ENCODE measurements at places on chromosomes 6 and 20. TPM values are rescaled to one million over a fixed set of nuclear protein-coding genes. Genes with fewer than 3 reads are reported as not detected.

GRCh38 chr6:72916906-72917305, 295.0 kb downstream of the KCNQ5 start:
- H3K27ac ChIP-seq = no peak overlapping the region
- DNase-seq = no peak
- H3K27me3 ChIP-seq = no peaks in the 10 kb centered on the region
- H3K4me3 ChIP-seq = no peak overlapping the region
- H3K36me3 ChIP-seq = no peaks in the 10 kb centered on the region

Gene SMOC2
- 32.7 TPM for total RNA-seq

Gene ARFRP1
- total RNA-seq = 7.6 TPM

GRCh38 chr6:39353698-39354315, 31.3 kb upstream of the KCNK16 start:
- no peak for DNase-seq
- no peaks in the 10 kb centered on the region for H3K27me3 ChIP-seq
- no peaks in the 10 kb centered on the region for H3K36me3 ChIP-seq

GRCh38 chr6:14671261-14671681, 553.7 kb downstream of the CD83 start:
- DNase-seq = peak; percentile 65
- peaks cover 4% of the 10 kb centered on the region for H3K4me1 ChIP-seq
- H3K36me3 ChIP-seq = no peaks in the 10 kb centered on the region
- no peak overlapping the region for H3K4me3 ChIP-seq
- no peak overlapping the region for H3K27ac ChIP-seq
- H3K27me3 ChIP-seq = no peaks in the 10 kb centered on the region

DNA sequence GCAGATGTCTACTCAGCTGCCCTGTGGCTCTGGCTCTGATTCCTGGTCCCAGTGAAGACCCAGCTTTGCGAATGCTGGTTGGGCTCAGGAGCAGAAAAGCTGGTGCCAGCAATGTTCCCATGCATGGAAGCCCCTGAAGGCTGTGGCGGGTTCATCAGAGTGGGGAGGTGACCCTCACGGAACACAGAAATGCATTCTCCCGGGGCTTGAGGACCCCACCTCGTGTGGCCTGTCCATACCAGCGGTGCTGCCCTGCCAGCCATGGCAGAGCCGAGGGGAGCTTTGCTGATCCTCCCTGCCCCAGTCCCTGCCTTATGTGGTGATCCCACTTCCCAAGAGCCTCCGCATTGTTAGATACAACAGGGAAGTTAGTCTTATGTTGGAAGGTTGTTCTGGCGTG, 157.7 kb upstream of the THBS2 start:
- no peaks in the 10 kb centered on the region for H3K27me3 ChIP-seq
- H3K36me3 ChIP-seq = no peaks in the 10 kb centered on the region
- no peaks in the 10 kb centered on the region for H3K4me1 ChIP-seq
- H3K27ac ChIP-seq = no peak overlapping the region
- H3K4me3 ChIP-seq = no peak overlapping the region

DNA sequence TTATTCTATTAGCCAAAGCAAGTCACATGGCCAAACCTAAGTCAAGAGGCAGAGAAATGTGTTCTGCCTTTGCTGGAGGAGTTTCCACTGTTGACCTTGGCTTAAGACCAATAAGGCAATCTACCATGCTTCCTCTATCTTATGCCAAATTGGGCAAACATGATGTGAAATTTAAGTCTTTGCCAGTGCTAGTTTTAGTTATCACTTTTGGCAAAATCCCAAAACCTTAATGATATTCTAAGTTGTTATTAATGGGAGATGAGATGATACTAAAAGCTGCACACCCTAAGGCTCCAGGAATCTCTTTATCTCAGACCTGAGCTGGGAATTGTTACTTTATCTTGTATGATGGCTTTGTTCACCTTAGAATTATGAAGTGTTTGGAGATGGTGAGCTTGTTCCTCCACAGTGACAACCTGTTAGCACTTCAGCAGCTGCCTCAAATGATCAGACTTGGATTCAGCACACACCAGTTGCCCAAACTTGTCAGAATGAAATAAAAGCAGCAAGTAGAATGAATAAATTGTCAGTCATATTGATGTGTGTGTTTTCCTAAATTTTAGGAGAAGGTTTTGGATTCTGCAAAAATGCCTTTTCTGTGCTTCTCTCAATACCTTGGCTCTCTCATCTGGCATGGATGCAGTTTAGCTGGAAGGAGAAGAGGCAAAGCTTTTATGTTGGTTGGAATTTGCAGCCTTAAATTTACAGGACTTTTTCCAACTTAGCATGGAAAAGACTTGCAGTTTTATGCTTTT, 49.3 kb downstream of the RIN2 start:
- H3K36me3 ChIP-seq = peaks cover 22% of the 10 kb centered on the region
- H3K27ac ChIP-seq = no peak overlapping the region
- peak; percentile 38 for DNase-seq
- H3K4me1 ChIP-seq = peaks cover 13% of the 10 kb centered on the region
- H3K4me3 ChIP-seq = no peak overlapping the region
- H3K27me3 ChIP-seq = no peaks in the 10 kb centered on the region

DNA sequence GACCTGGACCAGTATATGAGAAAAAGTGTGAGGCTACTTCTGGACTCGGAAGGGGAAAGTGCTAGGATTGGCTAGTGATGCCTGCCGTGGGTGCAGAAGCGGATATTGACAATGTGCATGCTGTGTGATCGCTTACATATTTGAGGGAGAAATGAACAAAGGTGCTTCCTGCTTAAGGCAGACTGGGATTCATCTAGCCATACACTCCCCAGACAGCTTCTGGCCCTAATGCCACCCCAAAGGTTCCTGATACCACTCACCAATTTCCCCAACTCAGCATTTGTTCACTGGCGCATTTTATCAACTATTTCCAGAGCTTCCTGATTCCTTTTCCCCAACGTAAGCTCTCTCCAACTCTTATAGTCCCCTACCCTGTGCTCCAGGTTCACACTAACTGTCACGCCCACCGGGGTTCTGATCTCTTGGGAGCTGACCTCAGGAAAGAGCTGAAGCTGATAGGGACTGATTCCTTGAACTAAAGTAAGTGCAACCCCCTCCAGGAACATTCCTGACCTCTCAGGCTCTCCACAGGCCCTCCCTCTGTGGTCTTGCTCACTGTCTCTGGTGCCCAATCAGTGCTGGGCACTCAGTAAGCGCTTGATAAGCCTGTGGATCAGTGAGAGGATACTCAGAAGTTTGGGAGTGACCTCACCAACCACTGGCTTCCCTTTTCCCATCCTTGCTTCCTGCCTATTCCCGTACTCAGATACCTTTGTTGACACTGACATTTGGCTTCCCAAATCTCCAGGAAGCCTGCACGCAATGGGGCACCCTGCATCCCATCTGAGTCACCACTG, 73.3 kb downstream of the MRPL14 start:
- no peak for DNase-seq
- H3K4me1 ChIP-seq = peaks cover 55% of the 10 kb centered on the region

Gene ATP9A
- 10.7 TPM for total RNA-seq

Gene HLA-DMB
- total RNA-seq = not detected

Gene TTPAL
- 3.5 TPM for total RNA-seq

- DNase-seq = peak; percentile 62
- H3K27me3 ChIP-seq = no peaks in the 10 kb centered on the region
- H3K4me3 ChIP-seq = no peak overlapping the region
Observed at GRCh38 chr6:168272415-168273325, 46.9 kb downstream of the DACT2 start.

- no peaks in the 10 kb centered on the region for H3K27me3 ChIP-seq
- H3K27ac ChIP-seq = no peak overlapping the region
- DNase-seq = no peak
- H3K4me3 ChIP-seq = no peak overlapping the region
- H3K4me1 ChIP-seq = peaks cover 14% of the 10 kb centered on the region
Observed at GRCh38 chr6:15337582-15337981, 91.7 kb downstream of the JARID2 start.

GRCh38 chr20:1846341-1846740, 48.9 kb upstream of the SIRPA start:
- H3K4me3 ChIP-seq = no peak overlapping the region
- no peak for DNase-seq
- no peak overlapping the region for H3K27ac ChIP-seq
- peaks cover 27% of the 10 kb centered on the region for H3K4me1 ChIP-seq

GRCh38 chr6:118101831-118102345, 194.8 kb downstream of the SLC35F1 start:
- no peaks in the 10 kb centered on the region for H3K4me1 ChIP-seq
- H3K4me3 ChIP-seq = no peak overlapping the region
- no peaks in the 10 kb centered on the region for H3K27me3 ChIP-seq
- H3K36me3 ChIP-seq = no peaks in the 10 kb centered on the region

DNA sequence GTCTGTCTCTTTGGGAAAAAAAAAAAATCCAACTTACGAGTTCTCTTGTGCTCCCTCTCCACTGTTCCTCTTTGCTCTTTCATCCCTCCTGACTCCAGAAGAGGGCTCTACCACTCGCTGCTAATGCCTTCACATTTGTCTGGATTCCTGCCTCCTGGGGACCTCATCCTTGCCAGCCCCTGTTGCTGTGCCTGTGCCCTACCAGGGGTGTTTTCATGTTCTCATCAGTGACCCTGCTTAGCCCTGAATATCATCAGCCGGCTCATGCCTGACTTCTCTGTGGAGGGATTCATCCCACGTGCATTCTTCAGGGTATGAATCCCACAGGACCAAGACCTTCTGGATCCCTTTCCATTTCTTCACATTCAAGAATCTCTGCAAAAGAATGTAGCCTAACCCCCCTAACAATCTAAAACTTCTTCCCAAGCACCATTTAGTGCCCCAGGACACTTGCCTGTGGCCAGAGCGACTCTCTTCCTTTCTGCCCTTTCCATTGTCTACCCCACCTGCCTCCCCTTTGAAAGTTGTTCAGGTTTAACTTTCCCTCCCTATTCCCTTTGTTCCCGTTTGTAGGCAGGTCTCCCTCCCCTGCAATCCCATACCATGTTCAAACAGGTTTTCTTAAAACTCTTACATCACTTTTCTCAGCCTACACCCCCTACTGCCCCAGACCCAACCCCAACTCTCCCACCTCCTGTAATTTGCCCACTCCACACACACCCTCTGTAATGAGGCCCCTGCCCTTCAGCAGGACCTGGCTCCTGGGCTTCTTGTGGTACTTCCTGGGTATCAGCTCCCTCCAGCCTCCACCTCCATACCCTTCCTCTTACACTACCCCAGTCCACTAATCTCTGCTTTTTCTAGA, 50.2 kb downstream of the RREB1 start:
- no peak overlapping the region for H3K27ac ChIP-seq
- H3K4me1 ChIP-seq = peaks cover 90% of the 10 kb centered on the region
- H3K4me3 ChIP-seq = no peak overlapping the region

GRCh38 chr6:128033156-128033555, 132.3 kb upstream of the THEMIS start:
- H3K36me3 ChIP-seq = peaks cover 6% of the 10 kb centered on the region
- H3K4me1 ChIP-seq = no peaks in the 10 kb centered on the region
- H3K27ac ChIP-seq = no peak overlapping the region
- DNase-seq = peak; percentile 21
- H3K27me3 ChIP-seq = no peaks in the 10 kb centered on the region

Gene SPDEF
- 9.9 TPM for total RNA-seq

- H3K36me3 ChIP-seq = no peaks in the 10 kb centered on the region
- no peak for DNase-seq
- no peak overlapping the region for H3K4me3 ChIP-seq
- no peak overlapping the region for H3K27ac ChIP-seq
- H3K4me1 ChIP-seq = no peaks in the 10 kb centered on the region
- H3K27me3 ChIP-seq = no peaks in the 10 kb centered on the region
Observed at GRCh38 chr6:113047932-113048331, 700.8 kb downstream of the RFPL4B start.

- H3K4me1 ChIP-seq = peaks cover 19% of the 10 kb centered on the region
- DNase-seq = no peak
- H3K27ac ChIP-seq = no peak overlapping the region
- no peaks in the 10 kb centered on the region for H3K27me3 ChIP-seq
- H3K36me3 ChIP-seq = no peaks in the 10 kb centered on the region
Observed at GRCh38 chr20:24934716-24935115, 14.4 kb upstream of the CST7 start.

DNA sequence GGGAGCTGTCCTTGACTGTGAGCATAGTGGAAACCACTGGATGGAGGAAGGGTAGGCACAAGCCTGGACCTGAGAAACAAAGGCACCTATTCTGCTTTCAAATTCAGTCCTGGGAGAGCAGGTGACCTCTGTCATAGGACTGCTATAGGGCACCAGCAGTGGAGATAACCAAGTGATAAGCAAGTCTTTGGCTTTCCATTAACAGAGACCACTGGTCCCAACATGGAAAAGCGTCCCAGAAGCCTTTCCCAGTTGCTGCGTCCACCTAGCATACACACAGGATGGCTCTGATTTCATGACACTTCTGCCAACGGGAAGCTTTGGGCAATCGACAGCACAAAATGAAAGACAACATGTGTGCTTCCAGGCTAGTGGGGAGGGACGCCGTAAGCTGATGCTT, 8.9 kb downstream of the SLC22A3 start:
- H3K27me3 ChIP-seq = no peaks in the 10 kb centered on the region
- no peaks in the 10 kb centered on the region for H3K4me1 ChIP-seq
- H3K36me3 ChIP-seq = no peaks in the 10 kb centered on the region
- H3K4me3 ChIP-seq = no peak overlapping the region
- no peak for DNase-seq

GRCh38 chr20:32920066-32920465, 61.3 kb downstream of the EFCAB8 start:
- no peak overlapping the region for H3K4me3 ChIP-seq
- no peaks in the 10 kb centered on the region for H3K36me3 ChIP-seq
- peak; percentile 21 for DNase-seq

- H3K27me3 ChIP-seq = no peaks in the 10 kb centered on the region
- no peak overlapping the region for H3K27ac ChIP-seq
- H3K36me3 ChIP-seq = no peaks in the 10 kb centered on the region
- no peak for DNase-seq
- no peak overlapping the region for H3K4me3 ChIP-seq
- no peaks in the 10 kb centered on the region for H3K4me1 ChIP-seq
Observed at GRCh38 chr6:100899202-100899601, 18.1 kb upstream of the ASCC3 start.

Gene JPH2
- 51.9 TPM for total RNA-seq

DNA sequence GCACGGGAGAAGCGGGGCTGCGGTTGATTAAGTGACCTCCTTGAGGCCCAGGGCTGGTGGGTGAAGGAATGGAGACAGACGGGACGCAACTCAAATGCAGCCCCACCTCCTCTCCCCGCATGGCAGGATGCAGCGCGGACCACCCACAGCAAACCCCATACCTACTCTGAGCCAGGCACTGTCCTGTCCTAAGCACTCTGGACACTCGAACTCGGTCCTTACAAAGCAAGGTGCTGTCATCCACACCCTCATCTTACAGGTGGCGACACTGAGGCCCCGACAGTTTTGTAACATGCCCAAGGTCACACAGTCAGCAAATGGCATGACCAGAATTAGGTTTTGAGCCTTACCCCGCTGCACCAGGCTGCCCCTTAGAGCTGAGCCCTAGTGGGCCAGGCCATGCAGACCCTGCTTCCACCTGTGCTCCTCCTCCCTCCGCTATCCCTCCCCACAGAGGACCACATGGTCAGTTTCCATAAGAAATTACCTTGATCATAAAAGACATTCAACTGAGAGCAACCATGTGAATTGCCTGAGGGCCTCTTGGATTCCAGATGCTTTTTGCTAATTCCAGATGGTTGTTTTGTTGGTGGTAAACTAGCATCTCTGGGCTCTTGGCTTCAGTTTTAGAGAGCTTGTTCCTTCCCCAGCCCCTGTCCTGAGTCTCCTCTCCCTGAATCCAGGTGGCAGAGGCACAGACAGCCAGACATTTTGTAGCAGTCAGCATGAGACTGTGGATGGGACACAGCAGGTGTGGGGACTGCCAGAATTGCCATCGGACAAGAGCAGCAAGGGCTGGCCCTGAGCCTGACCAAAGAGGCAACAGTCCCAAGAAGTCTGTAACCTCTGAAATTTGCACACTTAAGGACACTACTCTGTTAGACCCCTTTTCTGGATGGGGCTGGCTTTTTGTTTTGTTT, 171.9 kb upstream of the PMEPA1 start:
- no peaks in the 10 kb centered on the region for H3K4me1 ChIP-seq
- H3K27ac ChIP-seq = no peak overlapping the region
- DNase-seq = no peak
- no peak overlapping the region for H3K4me3 ChIP-seq

Measured in stomach (tissue), 19 donors.